ENCODE measurements at places on chromosomes 5 and 9.

GRCh38 chr5:115496936-115497576 lies 47.5 kb downstream of the FEM1C start:
- DNase-seq: no peak

GRCh38 chr5:37490120-37490810 lies 111.1 kb downstream of the WDR70 start:
- no peak for DNase-seq

- DNase-seq: no peak
Observed at GRCh38 chr5:31819926-31820516, 181.1 kb downstream of the PDZD2 start.

DNA sequence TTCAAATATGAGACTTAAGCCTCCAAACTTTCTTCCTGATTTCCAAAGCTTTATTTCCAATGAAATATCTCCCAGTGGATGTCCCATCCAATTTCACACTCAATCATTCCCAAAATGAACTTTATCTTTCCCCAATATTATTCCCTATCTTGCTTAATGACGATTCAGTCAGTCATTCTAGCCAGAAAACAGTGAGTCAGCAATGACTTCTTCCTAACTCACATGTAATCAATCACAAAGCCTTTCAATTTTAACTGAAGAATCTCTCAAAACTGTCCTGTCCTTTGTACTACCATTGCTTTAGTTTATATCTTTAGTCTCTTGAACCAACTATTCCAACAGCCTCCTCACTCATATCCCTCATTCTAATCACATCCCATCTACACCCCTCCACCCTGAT lies 34.9 kb downstream of the NSA2 start:
- no peak for DNase-seq

DNA sequence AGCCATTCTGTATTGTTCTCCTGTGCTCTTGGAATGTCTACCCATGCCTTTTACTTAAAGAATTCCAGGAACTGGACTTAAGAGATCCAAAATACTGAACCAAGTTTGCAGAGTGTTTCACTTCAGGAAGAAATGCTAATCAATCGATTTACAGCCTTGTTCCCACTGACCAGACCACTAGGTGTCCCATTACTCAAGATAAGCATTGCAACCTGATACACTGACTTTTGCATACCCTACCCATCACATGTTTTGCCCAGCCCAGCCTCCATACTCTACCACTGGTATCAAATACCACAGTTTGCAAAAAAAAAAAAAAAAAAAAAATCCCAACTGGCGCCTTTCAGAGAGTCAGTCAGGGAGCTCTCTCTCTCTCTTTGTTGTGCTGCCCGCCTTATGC lies 550.8 kb downstream of the CDH9 start:
- DNase-seq: no peak

DNA sequence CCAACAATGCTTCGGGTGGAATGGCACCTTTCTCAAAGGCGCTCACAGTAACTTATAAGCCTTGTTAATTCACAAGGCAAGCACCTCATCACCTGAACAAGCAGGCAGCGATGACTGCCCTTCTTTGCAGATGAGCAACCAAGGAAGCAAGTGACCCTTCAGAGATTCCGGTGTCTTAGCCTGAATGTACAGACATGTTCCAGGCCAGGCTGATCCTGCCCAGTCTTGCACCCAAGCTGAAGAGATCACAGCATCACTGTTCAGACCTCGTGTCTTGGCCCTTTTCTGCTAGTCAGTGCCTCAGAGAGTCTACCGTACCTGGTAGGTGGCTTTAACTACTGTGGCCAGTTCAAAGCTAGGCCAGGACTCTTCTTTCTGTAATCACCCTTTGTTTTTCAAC lies 94.7 kb upstream of the ERCC6L2 start:
- DNase-seq: no peak

DNA sequence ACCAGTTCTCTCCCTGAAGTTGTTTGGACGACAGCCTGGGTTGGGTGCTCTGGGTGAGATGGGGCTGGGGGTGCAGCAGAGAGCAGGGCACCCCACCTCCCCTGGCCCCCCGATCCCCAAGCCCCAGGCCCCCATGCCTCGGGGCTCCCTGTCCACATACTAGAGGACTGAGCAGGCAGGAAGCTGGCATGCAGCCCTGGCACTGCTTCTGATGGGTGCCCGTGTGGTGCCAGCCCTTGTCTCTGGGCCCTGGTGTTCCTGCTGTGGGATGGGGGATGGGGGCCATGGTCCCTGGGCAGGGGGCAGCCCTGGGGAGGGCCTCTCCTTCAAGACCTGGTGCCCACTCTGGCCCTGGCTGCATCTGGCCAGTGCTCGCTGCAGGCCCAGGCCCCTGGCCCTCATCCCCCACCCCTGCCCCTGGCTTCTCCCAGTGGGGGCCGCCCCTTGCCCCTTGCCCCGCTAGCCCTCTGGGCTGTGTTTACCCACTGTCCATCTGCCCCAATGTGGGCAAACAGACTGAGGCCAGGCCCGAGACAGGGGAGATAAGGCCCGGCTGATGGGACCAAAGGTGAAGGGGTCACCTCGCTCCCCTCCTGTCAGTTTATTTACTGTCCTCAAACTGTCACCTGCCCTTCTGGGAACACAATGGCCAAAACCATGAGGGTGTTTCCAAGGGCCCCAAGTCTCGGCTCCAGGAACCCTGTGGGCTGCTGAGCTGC lies 67.3 kb upstream of the RXRA start:
- no peak for DNase-seq

GRCh38 chr5:32711362-32711680 lies 200 bp downstream of the NPR3 start:
- no peak for DNase-seq

GRCh38 chr9:81489046-81489445 lies 200.3 kb downstream of the TLE1 start:
- DNase-seq: no peak

GRCh38 chr5:169183576-169183975 lies 117.4 kb downstream of the SLIT3 start:
- DNase-seq: no peak

DNA sequence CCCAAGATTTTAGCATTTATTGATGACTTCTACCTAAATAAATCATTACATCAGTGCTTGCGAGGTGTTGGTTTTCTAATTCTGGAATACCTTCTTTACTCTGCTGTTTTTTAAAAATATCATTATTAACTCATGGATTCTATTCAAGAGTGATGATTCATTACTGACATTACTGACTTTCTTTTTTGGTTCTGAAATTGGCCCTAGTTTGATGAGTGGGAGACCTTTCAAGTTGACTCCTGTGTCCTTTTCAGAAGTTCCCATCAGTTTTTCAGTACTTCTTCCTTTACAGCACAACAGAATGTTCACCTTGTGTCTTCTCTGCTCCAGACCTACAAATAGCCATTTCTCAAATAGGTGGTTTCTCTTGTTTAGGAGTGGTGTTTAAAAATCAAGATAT lies 114.1 kb downstream of the PCSK5 start:
- peak; percentile 18 for DNase-seq

- DNase-seq: no peak
Observed at GRCh38 chr5:39466846-39467245, 42.1 kb upstream of the DAB2 start.

DNA sequence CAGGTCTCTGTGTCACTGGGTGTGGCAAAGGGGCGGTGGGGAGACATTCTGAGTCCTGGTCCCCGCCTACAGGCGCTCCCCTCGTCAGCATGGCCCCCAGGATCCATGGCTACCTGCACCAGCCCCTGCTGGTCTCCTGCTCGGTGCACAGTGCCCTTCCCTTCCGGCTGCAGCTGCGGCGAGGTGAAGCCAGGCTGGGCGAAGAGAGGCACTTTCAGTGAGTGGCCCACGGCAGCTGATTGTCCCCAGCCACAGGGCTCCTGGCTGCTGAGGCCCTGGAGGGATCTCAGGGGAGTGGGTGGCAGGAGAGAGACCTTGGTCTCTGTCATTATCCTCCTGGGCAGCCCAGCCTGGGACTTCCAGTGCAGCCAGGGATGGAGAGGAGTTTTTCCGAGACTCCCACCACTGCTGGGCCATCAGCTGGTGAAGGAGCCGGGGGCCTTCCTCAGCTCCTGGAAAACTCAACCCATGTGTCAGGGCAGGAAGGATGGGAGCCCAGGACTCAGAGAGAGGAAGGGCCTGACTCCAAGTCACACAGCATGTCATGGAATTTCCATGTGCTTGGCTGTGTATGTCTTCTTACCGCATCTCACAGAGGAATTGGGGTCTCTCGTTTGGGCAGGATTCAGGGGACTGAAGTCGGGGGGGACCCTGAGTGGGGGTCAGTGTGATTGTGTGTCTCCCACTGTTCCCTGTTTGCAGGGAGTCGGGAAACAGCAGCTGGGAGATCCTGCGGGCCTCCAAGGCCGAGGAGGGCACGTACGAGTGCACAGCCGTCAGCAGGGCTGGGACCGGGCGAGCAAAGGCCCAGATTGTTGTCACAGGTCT lies 37.4 kb downstream of the HMCN2 start:
- DNase-seq: no peak

GRCh38 chr5:178259623-178260536 lies 27.3 kb upstream of the PHYKPL start:
- DNase-seq: no peak

GRCh38 chr5:44983006-44983405 lies 174.3 kb downstream of the MRPS30 start:
- DNase-seq: no peak

- DNase-seq: no peak
Observed at GRCh38 chr5:138625134-138625533, 49.9 kb upstream of the HSPA9 start.

- peak; percentile 99 for DNase-seq
Observed at GRCh38 chr5:154858297-154858971, at the start of gene CNOT8. CNOT8 (plus strand) TSS chr5:154858627; CDS start chr5:154863279, 4,652 bp downstream.

DNA sequence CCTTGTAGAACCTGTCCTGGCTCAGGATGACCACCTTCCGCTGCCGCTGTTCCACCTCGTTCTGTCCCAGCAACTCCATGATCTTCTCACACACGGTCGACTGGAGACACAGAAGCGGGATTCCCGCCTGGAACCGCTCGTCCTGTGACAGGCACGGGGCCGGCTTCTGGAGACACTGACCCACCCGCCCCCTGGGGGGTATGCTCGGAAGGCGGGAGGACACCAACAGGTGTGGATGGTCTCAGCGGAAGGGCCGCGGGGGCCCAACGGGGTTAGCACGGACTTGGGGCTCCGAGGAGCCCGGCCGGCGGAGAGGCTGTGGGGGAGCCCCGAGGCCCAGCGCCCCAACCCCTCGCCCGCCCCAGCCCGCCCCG lies 530 bp downstream of the UCK1 start:
- peak; percentile 27 for DNase-seq

GRCh38 chr5:41748631-41749030 lies 121.6 kb downstream of the OXCT1 start:
- DNase-seq: peak; percentile 88

GRCh38 chr5:87392801-87393200 lies 19.9 kb downstream of the CCNH start:
- no peak for DNase-seq

DNA sequence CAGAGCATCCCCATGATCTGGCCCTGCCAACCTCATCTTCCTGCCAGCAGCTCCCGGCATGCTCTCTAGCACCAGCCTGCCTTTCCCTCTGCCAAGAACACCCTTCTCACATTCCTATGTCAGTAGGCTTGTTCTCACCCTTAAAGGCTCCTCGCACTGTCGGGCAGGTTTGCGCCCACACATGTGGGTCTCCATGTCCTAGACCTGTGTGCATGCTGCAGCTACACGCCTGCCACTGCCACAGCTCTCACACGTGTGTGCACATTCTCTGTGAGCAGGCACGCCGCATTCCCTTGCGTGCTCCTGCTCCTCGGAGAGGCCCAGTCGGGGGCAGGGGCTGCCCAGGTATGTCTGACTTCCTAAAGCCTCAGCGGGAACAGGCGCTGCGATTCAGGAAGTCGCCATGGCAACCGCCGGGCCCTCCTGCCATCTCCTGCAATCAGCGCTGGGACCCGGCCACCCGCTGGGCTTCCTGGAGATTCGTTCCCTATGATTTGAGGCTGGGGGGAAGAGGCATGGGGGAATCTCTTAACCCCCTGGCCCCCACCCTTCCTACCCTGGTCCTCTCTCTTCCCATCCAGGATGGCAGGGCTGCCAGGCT lies 28.1 kb downstream of the NDUFA8 start:
- no peak for DNase-seq

- DNase-seq: no peak
Observed at GRCh38 chr9:137449931-137450538, 8.9 kb upstream of the ENTPD8 start.

DNA sequence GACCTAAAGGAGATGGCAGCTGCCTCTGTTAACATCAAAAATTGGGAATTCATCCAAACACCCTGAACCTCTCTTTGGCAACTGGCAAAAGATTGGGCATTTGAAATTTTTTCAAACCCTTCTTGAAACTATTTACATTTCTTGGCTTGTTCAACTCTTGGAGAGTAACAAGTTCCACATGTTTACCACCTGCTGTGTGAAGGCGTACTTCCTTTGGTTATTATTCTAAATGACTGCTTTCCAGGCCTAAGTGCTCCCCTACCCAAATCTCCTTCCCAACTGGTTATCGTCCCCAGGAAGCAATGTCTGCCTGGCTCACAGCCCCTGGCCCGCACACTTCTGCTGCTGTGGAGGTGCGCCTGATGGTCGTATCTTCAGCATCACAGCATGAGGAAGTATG lies 422.7 kb downstream of the DMAC1 start:
- DNase-seq: no peak

GRCh38 chr9:99000476-99001395 lies 57.0 kb downstream of the COL15A1 start:
- peak; percentile 70 for DNase-seq

- DNase-seq: no peak
Observed at GRCh38 chr5:113311301-113311700, 123.5 kb downstream of the TSSK1B start.

Data from GM12865 (cell line).